ENCODE measurements at places on chromosomes 5 and 9.

GRCh38 chr5:55469839-55470238 lies 64.9 kb downstream of the PLPP1 start:
- no peak for DNase-seq

DNA sequence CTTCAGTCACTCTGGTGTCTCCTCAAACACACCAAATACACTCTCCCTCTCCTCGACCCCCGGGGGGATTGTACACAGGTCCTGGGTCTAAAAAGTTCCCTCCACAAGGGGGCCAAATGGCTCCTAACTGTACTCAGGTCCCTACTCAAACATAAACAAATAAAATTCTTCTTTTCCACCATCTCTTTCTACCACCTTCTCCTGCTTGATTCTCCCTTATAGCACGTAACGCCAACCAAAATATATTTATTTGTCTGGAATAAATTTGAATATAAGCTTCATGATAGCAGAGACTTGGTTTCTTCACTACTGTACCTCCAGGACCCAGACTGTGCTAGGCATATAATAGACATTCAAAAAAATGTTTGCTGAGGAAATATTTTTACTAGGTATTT lies 21.4 kb downstream of the ZNF608 start:
- no peak for DNase-seq

- DNase-seq: no peak
Observed at GRCh38 chr5:148457183-148457620, 73.4 kb downstream of the FBXO38 start.

DNA sequence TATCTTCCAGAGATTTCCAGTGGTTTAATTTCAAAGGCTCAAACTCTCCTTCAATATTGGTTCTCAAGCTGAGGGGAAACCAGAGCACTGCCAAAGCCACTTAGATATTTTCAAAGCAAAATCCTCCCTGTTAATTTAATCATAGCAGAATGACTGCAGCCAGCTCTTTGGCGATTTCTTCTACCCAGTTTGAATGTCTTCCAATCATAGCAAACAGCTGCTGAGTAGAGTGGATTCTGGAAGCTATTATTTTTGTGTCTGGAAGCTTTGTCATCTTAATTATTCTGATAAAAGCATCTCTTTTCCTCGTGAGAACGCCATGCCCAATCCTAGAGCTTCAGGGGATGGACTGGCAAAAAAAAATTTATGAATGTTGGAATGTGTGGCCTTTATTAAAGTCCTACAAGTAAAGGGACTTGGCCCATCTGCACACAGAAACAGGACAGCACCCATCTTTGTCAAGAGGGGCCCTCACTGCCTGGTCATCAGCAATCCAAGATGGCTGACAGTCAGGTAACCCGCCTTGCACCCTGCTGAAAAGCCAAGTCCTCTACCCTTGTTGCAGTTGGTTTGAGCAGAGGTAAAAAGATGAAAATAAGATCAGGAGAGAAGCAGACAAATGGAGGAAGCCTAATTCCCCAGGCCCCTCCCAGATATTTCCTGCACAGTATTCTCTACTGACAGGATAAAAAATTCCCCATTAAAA lies 125.1 kb downstream of the SUSD1 start:
- peak; percentile 61 for DNase-seq

- DNase-seq: peak; percentile 27
Observed at GRCh38 chr9:33234511-33235467, 5.2 kb upstream of the SPINK4 start.

DNA sequence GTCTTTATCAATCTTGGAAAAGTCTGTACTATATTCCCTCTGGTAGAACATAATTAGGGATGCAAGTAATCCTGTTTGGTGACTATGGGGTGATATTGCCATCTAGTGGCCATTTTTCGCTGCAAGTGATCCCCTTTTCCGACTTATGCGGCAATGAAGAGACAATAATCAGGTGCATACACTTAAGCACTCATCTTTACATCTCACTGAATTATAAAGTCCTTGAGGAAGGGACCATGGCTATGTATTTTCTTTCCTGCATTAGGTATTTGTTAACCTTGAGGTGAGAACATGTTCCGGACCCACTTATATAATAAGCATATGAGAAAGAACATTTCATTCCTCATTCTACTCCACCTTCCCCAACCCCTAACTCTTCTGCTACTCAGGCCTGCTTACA lies 19.6 kb upstream of the LIX1 start:
- peak; percentile 63 for DNase-seq

DNA sequence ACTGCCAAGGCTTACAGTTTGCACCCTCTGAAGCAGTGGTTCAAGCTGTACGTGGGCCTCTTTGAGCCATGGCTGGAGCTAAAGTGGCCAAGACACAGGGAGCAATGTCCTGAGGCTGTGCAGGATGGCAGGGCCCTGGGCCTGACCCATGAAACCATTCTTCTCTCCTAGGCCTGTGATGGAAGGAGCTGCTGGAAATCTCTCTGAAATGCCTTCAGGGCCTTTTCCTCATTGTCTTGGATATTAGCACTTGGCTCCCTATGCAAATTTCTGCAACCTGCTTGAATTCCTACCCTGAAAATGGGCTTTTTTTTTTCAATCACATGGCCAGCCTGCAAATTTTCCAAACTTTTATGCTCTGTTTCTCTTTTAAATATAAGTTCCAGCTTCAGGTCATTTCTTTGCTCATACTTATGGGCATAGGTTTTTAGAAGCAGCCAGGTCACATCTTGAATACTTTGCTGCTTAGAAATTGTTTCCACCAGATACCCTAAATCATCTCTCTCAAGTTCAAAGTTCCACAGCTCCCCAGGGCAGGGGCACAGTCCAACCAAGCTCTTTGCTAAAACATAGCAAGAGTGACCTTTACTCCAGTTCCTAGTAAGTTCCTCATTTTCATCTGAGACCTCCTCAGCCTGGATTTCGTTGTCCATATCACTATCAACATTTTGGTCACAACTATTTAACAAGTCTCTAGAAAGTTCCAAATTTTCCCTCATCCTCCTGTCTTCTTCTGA lies 138.3 kb downstream of the OSTF1 start:
- no peak for DNase-seq

DNA sequence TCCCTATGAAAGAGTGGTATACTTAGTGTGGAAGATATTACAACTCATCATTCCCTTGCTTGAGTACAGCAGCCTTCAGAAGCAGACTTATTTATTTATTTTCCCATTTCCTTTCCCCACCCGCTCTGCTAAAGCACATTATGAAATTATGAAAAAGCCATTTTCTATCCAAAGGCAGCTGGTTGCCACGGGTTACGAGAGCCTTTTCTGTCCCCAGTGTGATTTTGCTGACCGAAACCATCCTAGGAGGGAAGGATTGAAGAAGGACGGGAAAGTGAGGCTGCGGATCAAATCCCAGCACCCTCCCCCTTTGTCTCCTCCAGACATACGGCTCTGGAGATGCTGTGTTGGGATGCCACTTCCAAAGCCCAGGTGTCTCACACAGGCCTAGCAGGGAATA lies 246.9 kb downstream of the TLR4 start:
- no peak for DNase-seq

DNA sequence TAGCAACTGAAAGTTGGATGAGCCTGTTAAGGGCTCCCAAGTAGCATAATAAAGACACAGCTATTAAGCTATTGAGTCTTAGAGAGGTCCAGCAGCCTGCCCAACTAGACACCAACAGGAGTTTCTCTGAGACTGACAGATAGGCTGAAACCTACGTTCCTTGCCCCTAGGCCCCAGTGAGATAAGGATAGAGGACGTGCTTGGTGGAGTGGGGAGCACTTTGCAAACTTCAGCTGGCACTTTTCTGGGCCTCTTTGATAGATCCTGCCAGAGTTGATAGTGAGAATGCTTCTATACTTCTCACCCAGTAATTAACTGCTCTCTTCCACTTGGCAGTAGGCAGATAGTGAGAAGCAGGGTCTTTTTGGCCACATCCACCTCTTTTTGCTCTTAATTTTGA lies 20.8 kb upstream of the CTNNA1 start:
- DNase-seq: no peak

DNA sequence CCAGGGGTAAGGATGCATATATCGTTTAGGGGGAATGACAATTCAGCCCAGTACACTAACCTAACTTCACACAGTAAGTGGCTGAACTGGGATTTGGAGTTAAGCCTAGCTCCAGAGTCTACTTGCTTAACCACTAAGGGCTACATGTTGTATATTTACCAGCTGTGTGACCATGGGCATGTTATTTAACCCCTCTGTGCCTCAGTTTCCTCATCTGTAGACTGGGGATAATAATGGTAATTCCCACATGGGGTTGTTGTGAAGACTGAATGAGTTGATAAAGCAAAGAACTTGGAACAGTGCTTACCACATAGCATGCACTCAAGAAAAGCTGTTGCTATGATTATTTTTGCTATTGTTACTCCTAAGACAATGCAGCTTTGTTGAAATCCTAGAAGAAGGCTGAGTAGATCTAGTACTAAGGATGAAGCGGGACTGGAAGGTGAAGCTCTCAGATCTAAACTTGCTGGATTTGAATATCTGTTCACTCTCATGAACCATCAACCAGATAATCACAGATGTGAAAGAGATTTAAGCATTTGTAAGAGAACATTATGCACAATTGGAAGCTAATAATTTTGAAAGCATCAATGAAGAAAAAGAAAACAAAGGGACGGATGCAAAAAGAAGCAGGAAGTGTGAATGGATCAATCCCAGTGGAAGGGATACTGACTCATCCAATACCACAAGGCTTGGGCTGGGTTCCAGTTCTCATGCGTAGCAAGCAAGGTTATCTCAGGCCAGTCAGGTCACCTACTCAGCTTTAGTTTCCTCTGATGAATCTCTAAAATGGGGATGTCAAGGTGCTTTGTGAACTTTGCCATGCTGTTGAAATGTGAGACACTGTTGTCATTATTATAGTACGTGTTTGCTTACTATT lies 78.5 kb upstream of the TBC1D2 start:
- no peak for DNase-seq

- DNase-seq: no peak
Observed at GRCh38 chr5:150529555-150529954, 21.6 kb downstream of the NDST1 start.

GRCh38 chr9:129583308-129584038 lies 37.4 kb downstream of the C9orf50 start:
- no peak for DNase-seq

DNA sequence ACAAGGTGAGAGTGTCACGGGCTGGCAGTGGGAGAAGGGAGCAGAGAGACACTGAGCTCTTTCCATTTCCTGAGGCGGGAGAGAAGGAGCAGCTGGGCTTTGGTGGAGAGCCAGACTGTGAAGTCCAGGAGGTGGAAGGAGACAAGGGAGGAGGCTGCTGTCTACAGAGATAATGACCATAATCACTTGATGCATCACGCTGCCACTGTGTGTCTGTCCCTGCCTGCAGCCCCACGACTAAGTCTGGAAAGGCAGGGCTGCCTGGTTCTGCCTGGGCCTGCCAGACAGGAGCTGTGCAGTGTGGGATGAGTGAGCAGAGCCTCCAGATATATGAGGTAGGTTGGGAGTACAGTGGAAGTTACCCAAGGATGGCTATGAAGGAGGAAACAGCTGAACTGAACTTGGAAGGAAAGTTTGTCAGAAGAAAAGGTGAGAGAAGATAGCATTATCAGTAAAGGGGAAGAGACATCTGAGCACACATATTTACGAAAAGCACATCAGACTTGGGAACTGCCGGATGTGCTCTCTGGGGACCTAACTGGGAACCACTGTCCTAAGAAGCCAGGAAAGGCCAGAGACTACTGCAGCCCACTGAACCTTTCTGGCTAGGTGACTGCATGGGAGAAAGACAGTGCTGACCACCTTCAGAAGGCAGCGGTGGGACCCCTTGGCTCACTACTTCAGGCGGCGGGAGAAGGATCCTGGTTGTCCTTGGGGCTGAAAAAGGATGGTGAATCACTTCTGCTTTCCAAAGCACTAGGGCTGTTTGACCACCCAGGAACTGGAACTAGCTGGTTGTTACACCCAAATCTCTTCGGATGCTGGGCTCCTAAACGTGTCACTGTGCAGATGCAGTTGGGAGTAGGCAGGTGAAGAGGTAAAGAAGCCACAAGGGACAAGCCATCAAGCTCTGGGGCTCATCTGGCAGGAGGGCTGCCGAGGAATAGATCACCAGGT lies 12.8 kb upstream of the DDX41 start:
- DNase-seq: no peak

- no peak for DNase-seq
Observed at GRCh38 chr5:32735512-32735911, 24.4 kb downstream of the NPR3 start.

DNA sequence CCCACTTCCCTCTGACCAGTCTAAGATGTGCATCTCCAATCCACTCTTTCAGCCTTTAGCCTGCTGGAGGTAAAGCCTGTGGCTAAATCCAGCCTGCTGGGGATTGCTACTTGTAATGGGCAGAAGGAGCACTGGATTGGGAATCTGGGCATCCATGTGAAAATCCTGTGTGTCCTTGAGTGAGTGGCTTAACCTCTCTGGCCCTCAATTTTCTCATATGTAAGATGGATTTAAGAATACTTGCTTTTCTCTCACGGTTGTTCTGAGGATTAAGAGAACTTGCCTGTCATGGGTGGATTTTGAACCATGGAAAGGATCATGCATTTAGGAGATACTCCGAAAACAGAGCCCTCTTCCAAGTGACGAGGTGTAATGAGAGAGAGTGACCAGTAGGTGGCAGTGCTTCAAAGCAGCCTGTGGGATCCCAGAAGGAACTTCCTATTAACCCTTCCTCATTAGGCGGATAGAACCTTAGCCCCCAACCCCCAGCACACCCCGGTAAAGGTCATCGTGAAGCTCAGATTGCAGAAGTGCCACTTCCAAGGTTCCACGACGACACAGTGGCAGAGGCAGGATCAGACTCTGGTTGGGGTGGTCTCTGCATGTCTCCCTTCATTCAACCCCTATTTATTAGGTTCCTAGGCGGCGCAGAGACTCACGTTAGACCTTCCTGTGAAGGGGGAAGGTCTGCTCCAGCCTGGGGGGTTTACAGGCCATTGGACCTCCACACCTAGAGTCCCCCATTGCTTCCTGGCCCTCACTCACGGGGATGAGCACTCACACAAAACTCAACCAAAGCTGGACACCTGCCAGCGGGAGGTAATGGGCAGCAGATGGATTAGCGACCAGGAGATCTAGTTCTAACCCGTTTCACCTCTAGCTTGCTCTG lies 68.7 kb upstream of the ZNF618 start:
- peak; percentile 76 for DNase-seq

DNA sequence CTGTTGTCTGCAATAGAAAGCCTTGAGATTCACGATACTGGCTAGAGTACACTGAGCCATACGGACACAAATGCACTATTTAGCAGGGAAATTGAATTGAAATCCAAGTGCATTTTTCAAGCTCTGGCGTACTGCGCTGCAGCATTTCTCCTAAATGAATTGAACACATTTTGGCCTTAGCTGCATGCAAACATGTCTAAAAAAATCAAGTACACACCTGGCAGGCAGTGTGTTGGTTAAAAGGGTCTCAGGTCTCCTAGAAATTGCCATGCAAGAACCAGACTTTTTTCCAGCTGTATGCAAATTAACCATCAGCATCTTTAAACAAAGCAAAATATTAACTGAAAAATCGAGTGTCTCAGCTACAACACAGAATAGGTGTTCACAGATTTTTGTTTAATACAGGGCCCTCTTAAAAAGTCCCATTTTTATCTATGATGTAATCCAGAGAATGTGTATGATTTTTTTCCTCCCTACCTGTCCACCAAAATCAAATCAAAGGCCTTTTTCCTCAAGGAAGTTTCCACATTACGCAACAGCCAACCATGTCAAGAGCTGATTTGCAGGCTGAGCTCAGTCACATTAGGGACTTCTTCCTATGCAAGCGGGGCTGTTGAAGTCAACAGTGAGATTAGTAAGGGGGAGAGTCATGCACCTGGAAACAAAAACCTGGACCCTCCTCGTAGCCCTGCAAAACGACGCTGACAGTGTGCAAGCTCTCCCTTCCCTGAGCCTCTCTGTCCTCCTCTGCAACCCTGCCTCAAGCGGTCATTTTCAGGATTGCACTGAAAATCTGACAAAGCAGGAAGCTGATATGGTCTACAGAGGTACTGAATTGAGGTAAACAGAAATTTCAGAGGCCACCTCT lies 14.1 kb upstream of the SFXN1 start:
- DNase-seq: peak; percentile 92

- peak; percentile 46 for DNase-seq
Observed at GRCh38 chr9:111948951-111949350, 52.3 kb downstream of the UGCG start.
